ENCODE measurements at places on chromosomes 11 and 22.
A peak's percentile ranks its signal among the peaks of the same experiment; 100 is the strongest.

DNA sequence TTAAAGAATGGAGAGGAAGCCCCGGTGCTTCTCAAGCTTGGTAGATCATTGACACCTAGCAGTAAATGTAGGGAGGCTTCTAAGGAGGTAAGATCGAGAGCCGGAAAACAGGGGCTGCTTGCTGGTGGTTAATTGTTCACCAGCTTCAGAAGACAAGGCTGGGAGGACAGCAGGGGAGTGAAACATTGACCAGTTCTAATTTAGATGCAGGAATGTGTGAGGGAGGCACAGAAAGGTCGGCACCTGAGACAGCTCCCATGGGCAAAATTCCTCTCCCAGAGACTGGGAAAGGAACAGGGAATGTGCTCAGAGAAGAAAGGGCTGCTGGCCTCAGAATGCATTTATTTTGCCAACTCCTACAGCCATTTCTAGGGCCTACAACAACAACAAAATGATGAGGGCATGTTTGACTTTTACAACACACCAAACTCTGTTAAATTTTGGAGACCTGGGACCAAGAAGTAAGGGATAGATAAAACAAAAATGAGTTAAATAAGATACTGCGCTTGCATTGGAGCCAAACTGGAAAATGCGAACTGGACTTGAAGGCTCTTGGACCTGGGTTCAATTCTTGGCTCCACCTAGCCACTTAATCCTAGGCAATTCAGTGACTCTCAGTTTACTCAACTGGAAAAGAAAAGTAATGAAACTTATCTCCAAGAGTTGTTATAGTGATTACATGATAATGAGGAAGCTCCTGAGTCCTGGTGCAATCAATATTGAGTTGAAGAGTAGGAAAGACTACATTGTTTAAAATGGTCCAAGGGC lies 31.0 kb downstream of the FZD4 start:
- DNase-seq: no peak

GRCh38 chr22:37269936-37270678 lies 12.2 kb upstream of the CYTH4 start:
- DNase-seq: no peak

GRCh38 chr11:71962428-71963038 lies 33.7 kb downstream of the RNF121 start:
- DNase-seq: no peak

GRCh38 chr11:75190652-75191329 lies 39.9 kb downstream of the SLCO2B1 start:
- DNase-seq: no peak

DNA sequence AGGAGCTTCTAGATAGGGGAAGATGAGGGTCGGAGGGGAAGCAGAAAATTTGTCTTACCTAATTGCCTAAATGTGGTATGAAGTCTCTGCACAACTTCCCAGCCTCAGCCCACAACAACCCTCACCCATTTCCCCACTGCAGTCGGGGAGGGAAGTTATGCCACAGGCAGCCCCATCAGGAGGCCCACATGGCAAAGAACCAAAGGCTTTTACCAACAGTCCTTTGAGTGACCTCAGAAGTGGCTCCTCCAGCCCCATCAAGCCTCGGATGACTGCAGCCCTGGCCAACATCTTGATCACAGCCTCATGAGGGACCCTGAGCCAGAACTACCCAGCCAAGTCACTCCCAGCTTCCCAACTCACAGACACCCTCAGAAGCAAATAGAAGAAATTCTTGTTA lies 54.8 kb downstream of the CHST1 start:
- peak; percentile 56 for DNase-seq

- no peak for DNase-seq
These were observed 83.5 kb downstream of the SLC36A4 start for GRCh38 chr11:93114304-93114703.

DNA sequence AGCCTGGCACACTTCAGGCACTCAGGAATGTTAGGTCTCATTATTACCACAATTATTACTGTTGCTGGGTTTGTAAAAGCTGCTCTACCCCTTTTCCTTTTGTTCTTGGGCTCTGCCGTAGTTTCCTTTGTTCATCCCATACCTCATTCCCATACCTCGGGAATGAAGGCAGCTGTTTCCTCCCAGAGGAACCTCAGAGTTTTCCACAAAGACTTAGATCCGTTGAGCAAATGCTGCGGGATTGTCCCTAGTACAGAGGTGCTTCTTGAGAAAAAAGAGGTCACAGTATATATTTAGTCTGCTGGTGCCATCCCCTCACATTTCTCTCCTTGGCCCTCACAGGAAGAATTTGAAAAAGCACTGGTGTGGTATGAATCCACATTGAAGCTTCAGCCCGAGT lies 134.7 kb downstream of the TTC17 start:
- no peak for DNase-seq

DNA sequence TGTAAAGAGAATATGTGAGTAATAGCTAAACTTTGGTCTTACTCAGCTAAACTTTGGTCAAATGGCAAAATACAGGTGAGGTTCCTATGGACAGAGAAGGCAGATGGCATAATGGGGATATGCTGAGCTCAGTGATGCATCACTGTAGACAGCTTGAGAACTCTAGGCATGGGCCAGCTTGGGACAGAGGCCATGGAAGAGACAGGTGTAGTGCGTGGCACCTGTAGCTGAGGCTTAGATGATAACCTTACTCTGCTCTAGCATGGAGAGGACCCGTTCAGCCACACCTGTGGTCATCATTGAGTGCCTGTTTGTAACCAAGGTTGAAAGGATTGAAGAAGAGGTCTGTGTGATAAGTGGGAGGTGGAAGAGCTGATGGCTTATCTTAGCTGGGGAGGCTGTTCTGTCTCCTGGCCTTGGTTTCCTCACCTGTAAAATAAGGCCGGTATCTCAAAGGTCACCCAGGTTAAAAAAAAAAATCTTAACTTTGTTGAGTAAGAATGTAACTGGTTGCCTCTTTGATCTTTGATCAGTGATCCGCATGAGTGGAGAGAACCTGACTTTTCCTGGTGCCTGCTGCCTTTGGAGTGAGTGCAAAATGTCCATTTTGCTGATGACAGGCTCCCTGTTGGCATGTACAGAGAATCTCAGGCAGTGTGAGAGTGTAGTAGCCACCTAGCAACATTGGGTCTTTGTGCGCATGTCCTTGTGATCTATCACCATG lies 48.6 kb downstream of the ZNRF3 start:
- DNase-seq: no peak
